ENCODE measurements at places on chromosomes 16 and 17.

DNA sequence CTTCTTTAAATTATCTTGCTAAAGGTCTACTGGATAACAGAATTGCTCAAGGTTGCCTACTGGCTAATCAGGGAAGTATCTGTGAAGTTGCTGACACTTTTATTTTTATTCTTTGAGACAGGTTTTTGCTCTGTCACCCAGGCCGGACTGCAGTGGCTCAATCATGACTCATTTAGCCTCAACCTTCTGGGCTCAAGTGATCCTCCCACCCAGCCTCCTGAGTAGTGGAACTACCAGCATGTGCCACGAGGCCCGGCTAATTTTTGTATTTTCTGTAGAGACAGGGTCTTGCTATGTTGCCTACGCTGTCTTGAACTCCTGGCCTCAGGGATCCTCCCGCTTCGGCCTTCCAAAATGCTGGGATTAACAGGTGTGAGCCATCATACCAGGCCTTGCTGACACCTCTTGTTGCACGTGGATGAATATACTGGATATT is 43.1 kb downstream of the GLG1 start:
- peaks cover 17% of the 10 kb centered on the region for H3K36me3 ChIP-seq
- no peak for DNase-seq
- peaks cover 41% of the 10 kb centered on the region for H3K4me1 ChIP-seq

GRCh38 chr16:85003076-85003475 is 8.3 kb downstream of the ZDHHC7 start:
- peaks cover 34% of the 10 kb centered on the region for H3K4me1 ChIP-seq
- H3K4me3 ChIP-seq: peak overlapping the region; percentile 33
- no peak for DNase-seq
- peak overlapping the region; percentile 31 for H3K27ac ChIP-seq
- H3K36me3 ChIP-seq: peaks cover 13% of the 10 kb centered on the region

DNA sequence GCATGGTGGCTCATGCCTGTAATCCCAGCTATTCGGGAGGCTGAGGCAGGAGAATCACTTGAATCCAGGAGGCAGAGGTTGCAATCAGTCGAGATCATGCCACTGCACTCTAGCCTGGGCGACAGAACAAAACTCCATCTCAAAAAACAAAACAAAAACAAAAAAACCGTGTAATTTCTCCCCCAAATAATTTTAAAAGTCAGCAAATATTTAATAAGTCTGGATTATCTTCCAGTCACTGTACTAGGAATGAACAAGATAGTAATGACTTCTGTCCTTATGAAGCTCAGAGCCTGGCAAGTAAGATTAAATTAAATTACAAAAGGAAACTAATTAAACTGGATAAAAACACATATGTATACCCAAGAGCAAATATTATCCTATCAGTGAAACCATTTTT is 113.5 kb downstream of the DNAH3 start:
- H3K27ac ChIP-seq: no peak overlapping the region
- H3K4me1 ChIP-seq: no peaks in the 10 kb centered on the region
- no peak overlapping the region for H3K4me3 ChIP-seq

- H3K4me1 ChIP-seq: peaks cover 42% of the 10 kb centered on the region
- H3K27me3 ChIP-seq: no peaks in the 10 kb centered on the region
- no peak for DNase-seq
- no peak overlapping the region for H3K4me3 ChIP-seq
- H3K27ac ChIP-seq: peak overlapping the region; percentile 77
Observed at GRCh38 chr16:27465483-27465879, 63.5 kb downstream of the IL21R start.

DNA sequence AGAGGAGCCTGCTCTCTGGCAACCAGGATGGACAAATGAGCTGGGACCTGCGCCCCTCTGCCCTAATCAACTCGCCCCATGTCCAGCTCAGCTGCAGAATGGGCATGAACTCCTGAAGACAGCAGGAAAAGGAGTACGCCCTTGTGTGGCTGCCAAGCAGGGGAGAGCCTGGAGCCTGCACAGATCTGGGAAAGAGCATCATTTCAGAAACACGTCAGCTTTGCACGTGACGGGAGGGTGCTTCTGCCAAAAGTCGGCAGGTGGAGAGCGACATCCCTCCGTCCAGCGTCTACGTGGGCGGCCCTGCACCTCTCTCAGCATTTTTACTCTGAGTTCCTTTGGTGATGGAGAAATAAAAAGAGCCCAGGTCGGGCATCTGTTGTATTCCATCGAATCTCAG is 18.5 kb downstream of the NME3 start:
- H3K27ac ChIP-seq: no peak overlapping the region
- H3K4me3 ChIP-seq: no peak overlapping the region
- H3K4me1 ChIP-seq: peaks cover 18% of the 10 kb centered on the region
- H3K36me3 ChIP-seq: peaks cover 30% of the 10 kb centered on the region
- no peak for DNase-seq
- H3K27me3 ChIP-seq: no peaks in the 10 kb centered on the region

- no peak overlapping the region for H3K4me3 ChIP-seq
- no peaks in the 10 kb centered on the region for H3K36me3 ChIP-seq
- H3K4me1 ChIP-seq: no peaks in the 10 kb centered on the region
- no peak for DNase-seq
- H3K27ac ChIP-seq: no peak overlapping the region
Observed at GRCh38 chr17:22142091-22142490, 449.8 kb downstream of the KCNJ18 start.

DNA sequence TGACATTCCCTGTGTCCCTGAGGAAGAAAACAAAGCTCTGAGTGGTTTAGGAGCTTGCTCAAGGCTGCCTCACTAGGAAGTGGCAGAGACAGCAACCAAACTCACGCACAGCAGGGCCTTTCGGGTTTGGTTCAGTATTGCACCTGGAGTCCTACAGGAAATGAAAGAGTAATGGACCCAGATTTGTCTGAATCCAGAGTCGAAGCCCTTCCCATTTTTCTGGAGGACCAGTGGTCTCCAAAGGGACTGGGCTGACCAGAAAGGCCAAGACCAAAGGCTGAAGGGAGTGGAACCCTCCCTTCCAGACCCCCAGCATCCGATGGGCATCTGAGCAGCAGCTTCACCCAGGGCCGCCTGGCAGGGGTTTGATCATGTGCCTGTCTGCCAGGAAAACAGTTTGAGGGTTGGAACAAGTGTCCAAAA is 85.5 kb upstream of the RPL38 start:
- H3K27me3 ChIP-seq: peaks cover 7% of the 10 kb centered on the region
- peaks cover 4% of the 10 kb centered on the region for H3K4me1 ChIP-seq
- no peak for DNase-seq
- H3K36me3 ChIP-seq: no peaks in the 10 kb centered on the region
- H3K27ac ChIP-seq: no peak overlapping the region

- no peaks in the 10 kb centered on the region for H3K27me3 ChIP-seq
- H3K27ac ChIP-seq: no peak overlapping the region
- DNase-seq: no peak
- H3K4me1 ChIP-seq: no peaks in the 10 kb centered on the region
- no peaks in the 10 kb centered on the region for H3K36me3 ChIP-seq
Observed at GRCh38 chr16:49896447-49896964, 40.6 kb upstream of the ZNF423 start.

DNA sequence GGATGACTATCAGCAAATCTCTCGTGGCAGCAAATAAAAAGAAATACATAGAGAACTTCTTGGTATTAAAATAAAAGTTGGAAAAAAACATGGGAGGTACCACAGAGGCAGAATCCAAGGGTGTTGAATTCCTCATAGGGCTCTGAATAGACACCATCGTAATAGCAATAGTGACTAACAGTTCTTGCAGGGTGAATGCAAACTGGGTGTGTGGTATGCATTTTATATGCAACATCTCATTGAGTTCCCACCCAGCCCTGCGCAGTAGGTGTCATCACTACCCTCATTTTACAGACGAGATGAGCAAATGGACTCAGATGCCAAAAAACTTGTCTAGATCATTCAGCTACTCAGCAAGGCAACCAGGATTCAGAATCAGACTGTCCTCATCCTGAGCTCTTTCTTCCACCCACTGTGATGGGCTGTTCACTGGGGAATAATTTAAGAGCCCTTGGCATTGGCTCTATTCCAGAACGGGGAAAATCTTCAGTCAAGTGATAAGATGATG is 354.6 kb upstream of the CDH11 start:
- H3K4me1 ChIP-seq: no peaks in the 10 kb centered on the region
- H3K27ac ChIP-seq: no peak overlapping the region
- no peak for DNase-seq
- no peaks in the 10 kb centered on the region for H3K27me3 ChIP-seq
- H3K36me3 ChIP-seq: no peaks in the 10 kb centered on the region
- H3K4me3 ChIP-seq: no peak overlapping the region

DNA sequence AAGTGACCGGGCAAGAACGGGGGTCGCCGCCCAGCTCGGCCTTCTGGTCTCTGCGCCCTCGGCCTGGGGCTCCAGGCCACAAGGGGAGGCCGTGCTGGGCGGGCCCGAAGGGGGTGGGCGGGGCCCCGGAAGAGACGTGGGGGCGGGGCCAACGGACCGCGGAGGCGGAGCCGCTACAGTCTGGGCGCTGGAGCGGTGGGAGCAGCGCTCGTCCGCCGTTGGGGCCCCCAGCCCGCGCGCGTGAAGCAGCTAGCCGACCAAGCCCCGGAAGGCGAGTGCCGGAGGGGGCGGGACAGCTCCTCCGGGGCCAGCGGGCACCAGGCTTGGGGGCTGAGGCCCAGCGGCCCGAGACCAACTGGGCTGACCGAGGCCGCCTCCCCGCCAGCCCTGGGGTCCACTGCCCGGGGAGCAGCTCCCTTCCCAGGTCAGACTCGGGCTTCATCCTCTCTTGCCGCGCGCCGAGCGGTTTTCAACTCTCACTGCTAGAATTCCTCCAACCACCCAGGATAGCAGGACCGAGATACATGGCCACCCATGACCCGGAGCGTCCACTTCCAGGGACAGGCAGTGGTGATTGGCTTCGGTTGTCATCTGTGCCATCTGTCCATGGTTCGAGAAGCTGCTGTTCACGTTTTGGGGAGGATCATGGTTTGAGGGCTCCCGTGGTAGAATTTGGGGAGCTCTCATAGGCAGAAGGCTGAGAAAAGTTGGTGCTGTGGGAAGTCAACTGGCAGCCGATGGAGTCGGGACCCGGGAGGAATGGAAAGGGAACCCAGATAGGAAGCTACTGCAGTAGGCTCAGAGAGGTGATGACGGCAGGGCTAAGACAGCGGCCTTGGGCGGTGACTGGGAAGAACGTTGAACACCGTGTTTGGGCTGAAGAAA is 44.6 kb upstream of the LCMT1 start:
- H3K27ac ChIP-seq: peak overlapping the region; percentile 87
- DNase-seq: peak; percentile 90
- H3K4me1 ChIP-seq: peaks cover 49% of the 10 kb centered on the region
- H3K36me3 ChIP-seq: peaks cover 13% of the 10 kb centered on the region
- no peaks in the 10 kb centered on the region for H3K27me3 ChIP-seq
- H3K4me3 ChIP-seq: peak overlapping the region; percentile 84

GRCh38 chr17:859061-859823 is 77.1 kb downstream of the MRM3 start:
- H3K36me3 ChIP-seq: no peaks in the 10 kb centered on the region
- peaks cover 7% of the 10 kb centered on the region for H3K27me3 ChIP-seq
- H3K4me1 ChIP-seq: no peaks in the 10 kb centered on the region
- H3K27ac ChIP-seq: no peak overlapping the region
- no peak overlapping the region for H3K4me3 ChIP-seq

DNA sequence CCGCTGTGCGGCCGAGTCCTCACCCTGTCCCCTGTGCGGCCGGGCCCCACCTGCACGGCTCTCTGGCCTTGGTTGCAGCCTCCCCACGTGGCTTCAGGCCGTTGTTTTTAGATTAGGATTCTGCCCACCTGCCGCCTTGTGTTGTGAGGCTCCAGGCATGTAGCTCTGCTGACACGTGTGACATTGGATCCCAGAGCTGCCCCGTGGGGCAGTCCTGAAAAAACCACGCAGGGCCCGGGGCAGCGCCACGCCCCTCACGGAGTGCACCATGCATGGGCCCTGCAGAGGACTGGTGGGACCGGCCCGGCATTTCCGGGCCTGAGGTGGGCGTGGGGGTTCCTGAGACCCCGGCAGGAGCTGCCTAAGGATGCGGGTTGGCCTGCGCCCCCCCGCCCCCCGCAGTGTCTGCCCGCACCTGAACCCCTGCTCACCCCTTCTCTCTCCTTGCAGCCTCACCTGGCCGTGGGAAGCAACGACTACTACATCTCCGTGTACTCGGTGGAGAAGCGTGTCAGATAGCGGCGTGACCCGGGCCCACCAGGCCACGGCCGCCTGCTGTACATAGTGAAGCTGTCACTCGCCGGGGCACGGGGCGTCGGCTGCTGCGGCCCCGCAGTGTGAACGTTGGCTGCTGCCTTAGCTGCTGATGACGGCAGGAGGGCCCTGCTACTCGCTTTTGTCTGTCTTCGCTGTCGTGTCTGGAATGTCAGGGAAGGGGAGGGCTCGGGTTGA is 27.7 kb upstream of the CHMP6 start:
- H3K4me1 ChIP-seq: no peaks in the 10 kb centered on the region
- H3K36me3 ChIP-seq: peaks cover 11% of the 10 kb centered on the region
- H3K27ac ChIP-seq: peak overlapping the region; percentile 25
- no peak overlapping the region for H3K4me3 ChIP-seq
- DNase-seq: no peak

DNA sequence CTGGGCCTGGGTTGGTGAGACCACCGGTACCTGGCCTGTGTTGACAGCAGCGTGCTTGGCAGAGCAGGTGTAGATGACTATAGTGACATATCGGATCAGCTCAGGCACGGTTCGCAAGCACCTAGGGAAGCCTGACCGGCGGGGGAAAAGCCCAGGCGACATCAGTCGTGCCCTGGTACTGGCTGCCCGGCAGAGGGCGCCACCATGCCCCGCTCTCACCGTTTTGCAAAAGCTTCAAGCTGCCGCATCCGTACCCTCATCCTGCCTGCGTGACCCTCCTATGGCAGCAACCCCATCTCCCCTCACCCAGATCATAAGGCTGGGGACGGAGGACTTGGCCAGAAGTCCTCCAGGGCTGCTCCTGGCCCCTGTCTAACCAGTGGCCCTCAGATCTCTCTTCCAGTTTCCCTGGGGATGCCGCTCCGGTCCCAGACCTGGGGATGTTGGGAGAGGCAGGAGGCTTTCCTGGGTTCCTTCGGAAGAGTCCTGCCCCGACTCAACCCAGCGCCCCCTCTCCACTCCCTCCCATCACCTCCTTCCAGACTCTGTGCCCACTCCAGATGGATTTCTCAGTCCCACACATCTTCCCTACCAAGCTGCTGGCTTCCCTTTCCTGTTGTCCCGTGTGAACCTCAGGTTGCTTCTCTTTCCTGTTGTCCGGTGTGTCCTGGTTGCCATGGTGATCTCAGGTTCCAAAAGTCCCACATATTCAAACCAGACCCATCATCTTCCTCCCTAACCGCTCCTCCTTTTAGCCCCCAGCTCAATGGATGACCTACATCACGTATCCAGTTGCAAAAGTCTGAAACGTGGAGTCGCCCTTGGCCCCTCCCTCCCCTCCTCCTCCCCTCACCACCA is 13.7 kb downstream of the ALOX12B start:
- no peaks in the 10 kb centered on the region for H3K36me3 ChIP-seq
- peak overlapping the region; percentile 54 for H3K4me3 ChIP-seq
- H3K27me3 ChIP-seq: peaks cover 52% of the 10 kb centered on the region
- H3K27ac ChIP-seq: no peak overlapping the region
- H3K4me1 ChIP-seq: peaks cover 22% of the 10 kb centered on the region

DNA sequence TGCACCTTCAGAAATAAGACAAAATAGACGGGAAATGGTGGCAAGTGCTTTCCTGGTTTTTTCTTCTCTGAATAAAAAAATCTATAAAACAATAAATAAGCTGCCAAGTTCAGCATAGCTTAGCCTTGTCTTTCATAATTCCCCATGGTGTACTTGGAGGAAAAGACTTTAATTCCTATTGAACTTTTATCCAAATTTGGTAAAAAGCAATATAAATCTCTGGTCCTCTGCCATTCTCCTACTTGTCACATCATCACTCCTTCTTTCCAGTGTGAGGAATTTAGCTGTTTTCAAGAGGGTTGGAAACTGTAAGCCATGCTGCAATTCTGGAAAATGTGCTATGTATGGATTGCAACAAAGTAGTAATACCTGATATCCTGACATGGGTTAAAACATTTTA is 551.8 kb upstream of the KIF2B start:
- no peak overlapping the region for H3K27ac ChIP-seq
- no peaks in the 10 kb centered on the region for H3K27me3 ChIP-seq
- no peak overlapping the region for H3K4me3 ChIP-seq
- no peaks in the 10 kb centered on the region for H3K36me3 ChIP-seq
- no peaks in the 10 kb centered on the region for H3K4me1 ChIP-seq
